ENCODE measurements at places on chromosomes 11 and 22.
A peak's percentile ranks its signal among the peaks of the same experiment; 100 is the strongest.

- DNase-seq: no peak
Measured at GRCh38 chr11:69374946-69375310, 81.0 kb downstream of the MYEOV start.

GRCh38 chr11:26587073-26587472, 15.0 kb upstream of the MUC15 start:
- DNase-seq: no peak

GRCh38 chr11:85052636-85053035, 574.5 kb downstream of the DLG2 start:
- DNase-seq: no peak

GRCh38 chr11:85795712-85796487, 15.0 kb downstream of the SYTL2 start:
- DNase-seq: no peak

DNA sequence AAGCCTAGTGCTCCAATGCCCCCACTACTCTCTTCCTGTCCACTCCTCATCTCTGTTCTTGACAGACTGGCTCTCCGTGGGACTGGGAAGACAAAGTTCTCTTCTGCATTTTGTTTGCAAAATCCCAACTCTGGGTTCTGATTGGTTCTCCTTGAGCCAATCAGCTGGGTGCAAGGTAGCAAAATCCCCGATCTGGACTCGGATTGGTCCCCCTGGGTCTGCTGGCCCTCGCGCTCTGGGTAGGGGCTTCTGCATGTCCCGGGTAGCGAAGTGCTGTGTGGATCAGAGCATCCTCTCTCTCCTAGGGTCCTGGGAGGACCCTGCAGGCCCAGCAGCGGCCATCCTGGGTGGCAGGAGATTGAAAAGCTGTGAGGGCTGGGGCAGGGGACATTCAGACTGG, 22.3 kb upstream of the A4GALT start:
- no peak for DNase-seq

GRCh38 chr11:121024989-121025388, 1.1 kb downstream of the TBCEL start:
- peak; percentile 22 for DNase-seq
